WERI-Rb-1 (cell line): ENCODE measurements at places on chromosomes 6 and 20.

GRCh38 chr6:137717074-137718073, 149.7 kb upstream of the TNFAIP3 start:
- no peak for DNase-seq

GRCh38 chr6:25534942-25535631, 116.9 kb upstream of the SCGN start:
- no peak for DNase-seq

- no peak for DNase-seq
Observed at GRCh38 chr6:164916087-164916486, 393.3 kb downstream of the C6orf118 start.

DNA sequence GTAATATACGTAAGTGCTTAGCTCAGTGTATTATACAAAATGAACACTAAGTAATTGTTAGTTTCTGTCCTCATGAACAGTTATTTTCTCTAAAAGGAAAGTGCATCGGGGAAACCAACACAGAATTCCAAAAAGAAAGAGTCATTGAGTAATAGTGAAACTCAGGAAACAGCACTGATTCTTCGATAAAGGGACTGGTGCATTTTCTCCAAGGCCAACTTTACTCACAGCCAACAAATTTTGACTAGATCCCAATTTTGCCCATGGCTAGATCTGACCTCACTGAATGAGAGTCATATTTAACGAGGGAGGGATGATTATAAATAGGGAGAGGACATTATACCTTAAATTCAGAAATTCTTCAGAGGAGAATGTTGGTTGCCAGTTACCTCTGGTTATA, 390.9 kb upstream of the NRSN1 start:
- no peak for DNase-seq

DNA sequence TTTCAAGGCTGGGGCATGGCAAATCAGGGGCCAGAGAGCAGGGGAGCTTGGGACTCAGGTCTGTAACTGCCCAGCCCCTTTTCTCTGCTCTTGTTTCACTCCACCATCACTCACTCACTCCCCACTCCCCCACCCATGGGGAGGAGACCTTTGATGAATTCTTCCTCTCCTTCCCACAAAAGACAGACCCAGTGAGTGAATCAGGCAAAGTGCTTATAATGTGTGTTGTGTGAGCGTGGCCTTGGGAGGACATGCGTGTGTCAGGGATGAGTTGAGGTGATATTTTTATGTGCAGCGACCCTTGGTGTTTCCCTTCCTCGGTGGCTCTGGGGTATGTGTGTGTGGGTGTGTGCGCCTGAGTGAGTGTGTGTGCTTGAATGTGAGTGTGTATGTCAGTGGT, 1.0 kb upstream of the CUL9 start:
- DNase-seq, result no peak
